H4 (cell line): ENCODE measurements at places on chromosomes 6 and 20.

DNA sequence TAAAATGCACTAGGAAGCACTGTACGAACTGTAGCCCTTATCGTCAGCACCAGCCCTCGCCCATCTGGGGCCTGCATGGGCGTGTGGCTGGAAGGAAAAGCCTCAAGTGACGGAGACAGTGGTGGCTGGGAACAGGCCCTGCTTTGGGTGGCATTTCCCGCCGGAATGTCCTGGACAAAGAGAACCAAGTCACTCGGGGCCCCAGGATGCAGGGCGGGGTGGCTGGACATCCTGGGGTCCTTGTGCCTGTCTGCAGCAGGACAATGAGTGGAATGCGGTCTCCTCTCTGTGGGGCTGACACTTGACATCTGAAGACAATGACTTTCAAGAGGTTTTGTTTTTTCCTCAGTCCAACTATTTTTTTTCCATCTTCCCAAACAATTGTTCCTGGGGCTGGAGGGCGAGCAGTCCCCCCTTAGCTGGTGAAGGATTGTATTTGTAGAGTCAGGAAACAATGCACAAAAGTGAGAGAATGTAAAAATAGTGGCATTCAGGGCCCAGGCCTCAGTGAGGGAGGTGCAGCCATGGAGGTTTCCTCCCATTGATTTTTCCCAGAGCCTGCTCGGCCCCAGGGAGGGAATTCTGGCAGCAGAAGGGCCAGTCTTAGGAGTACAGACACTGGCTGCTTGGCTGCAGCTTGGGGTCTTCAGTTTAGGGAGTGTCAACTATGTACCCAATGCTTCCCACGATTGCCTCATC is 64.4 kb downstream of the PREX1 start:
- no peak for DNase-seq

DNA sequence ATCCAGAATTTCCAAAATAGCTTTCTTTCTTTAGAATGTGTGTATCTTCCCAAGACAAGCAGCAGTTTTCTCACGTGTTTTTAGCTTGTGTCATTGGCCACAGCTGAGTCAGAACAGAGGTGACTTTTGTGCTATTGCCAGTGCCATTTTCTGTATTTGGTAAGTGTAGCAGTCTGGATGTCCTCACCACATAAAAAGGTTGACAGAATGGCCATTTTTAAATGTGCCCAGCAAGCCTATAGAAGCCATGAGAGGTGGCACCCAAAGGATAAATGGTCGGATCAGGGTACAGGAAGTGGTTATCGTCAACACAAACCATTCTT is 269.5 kb upstream of the HSF2 start:
- no peak for DNase-seq

- no peak for DNase-seq
Measured at GRCh38 chr20:5090191-5090590, 29.6 kb downstream of the PCNA start.

GRCh38 chr20:43467589-43467988 is 9.9 kb downstream of the SRSF6 start:
- no peak for DNase-seq

DNA sequence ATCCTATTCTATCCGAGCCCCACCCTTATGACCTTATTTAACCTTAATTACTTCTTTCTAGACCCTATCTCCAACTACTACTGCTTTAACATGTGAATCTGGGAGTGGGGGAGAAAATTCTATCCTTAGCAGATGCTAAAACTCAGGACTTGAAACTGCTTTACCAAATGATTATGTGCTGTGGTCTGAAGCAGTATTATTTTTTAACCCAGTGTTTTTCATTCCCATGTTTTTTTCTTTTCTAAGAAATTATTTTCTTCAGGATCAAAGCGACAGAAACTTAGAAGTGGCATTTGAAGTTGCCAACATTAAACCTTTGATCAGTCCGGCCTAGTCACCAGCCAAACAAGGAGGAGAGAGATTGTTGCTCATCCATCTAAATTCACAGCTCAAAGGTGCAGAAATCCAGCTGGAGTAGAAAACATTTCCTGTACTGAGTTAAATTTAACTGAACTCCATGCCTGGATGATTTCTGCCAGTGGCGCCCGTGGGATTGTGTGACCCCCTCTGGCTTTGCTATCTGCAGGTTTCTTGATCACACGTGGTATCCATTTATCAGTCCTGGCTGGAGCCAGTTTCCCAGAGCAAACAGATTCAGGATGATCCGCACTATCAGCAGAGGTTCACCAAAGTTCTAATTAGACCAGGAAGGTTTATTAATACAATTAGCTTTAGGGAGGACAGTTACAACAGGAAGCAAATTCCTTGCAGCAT is 300.5 kb downstream of the PLCB1 start:
- no peak for DNase-seq

DNA sequence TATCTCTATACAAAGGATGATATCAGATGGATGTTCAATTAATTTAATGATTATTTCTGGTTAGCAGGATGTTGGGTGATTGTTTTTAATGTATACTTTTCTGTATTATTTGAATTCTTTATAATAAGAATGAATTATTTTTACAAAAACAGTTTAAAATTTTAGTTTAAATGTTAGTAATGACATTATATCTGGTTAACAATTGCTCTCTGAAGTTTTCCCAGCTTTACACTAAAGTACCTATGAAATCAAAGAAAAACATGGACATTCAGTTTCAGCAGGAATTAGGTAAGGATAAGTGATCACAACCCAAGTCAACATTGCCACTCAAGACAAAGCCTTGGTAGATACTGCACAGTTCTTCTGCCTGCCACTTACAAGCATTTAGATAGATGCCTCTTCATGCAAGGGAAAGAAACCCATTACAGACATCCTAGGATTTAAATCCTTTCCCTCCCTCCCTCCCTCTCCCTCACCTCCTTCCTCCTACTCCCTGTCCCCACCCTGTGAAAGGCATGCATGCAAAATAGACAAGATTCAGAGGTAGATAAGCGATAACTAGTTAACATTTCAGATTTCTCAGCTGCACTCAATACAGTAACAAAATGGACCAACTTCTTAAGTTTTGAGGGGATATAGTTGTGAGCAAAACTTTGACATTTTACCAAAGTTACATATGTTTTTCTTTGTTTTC is 143.8 kb downstream of the STXBP5 start:
- DNase-seq, result no peak

- DNase-seq, result no peak
Measured at GRCh38 chr6:158711264-158711663, 61.4 kb downstream of the SYTL3 start.

GRCh38 chr6:35081426-35081851 is 59.7 kb downstream of the TCP11 start:
- DNase-seq, result no peak

GRCh38 chr6:132128424-132128823 is 177.3 kb upstream of the CCN2 start:
- no peak for DNase-seq

DNA sequence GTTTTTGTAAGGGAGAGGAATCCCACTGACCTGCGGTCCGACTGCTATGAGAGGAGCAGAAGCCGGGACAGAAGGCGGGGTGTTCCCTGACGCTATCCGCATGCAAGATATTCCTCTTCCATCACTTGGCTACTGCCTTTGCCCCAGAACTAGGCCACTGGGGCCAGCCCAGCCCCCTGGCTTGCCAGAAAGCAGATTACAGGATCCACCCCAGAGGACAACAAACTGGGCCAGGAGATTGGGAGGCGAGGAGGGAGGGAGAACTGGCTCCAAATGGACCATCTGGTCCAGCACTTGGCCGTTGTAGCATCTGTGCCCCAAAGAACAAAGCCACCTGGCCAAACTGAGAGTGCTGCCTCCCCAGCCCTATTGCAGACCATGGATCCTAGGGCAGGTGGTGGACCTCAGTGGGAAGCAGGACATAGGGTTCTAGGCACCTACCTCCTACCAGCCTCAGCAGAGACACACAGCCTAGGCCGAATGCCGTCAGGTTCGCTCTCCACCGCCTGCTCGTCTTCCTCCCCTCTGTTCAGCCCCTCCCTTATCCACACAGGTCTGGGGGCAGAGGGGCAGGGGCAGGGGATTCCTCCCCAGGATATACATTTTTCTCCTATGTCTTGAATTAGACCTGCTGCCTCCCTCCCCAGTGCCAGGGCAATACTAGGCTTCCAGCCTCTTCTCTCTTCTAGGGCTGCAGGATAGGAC is 4.0 kb downstream of the MDGA1 start:
- DNase-seq, result no peak
